ENCODE measurements at places on chromosomes 2 and 18. TPM values are rescaled to one million over a fixed set of nuclear protein-coding genes. Genes with fewer than 3 reads are reported as not detected.

The CD302 gene
- 5.0 TPM for total RNA-seq

The KCNJ13 gene
- total RNA-seq, result 27.0 TPM

The SIX3 gene
- not detected for total RNA-seq

The GREB1L gene
- total RNA-seq, result 1.1 TPM

The HOXD10 gene
- total RNA-seq, result not detected

The HOXD13 gene
- not detected for total RNA-seq

The TNFRSF11A gene
- total RNA-seq, result 0.73 TPM

The PLGLB2 gene
- total RNA-seq, result 1.9 TPM

The GPR39 gene
- 0.33 TPM for total RNA-seq

The GKN1 gene
- total RNA-seq, result not detected

The CHST10 gene
- total RNA-seq, result 11.0 TPM

The SATB2 gene
- total RNA-seq, result 5.9 TPM

The ATOH8 gene
- 2.4 TPM for total RNA-seq

The MAP3K19 gene
- not detected for total RNA-seq

The ARL4C gene
- total RNA-seq, result 11.9 TPM

The DYSF gene
- total RNA-seq, result 0.34 TPM

The DSG1 gene
- not detected for total RNA-seq

The COL3A1 gene
- 1.00 TPM for total RNA-seq

The C2orf15 gene
- total RNA-seq, result 0.34 TPM

The ICOS gene
- 0.36 TPM for total RNA-seq

The SULT6B1 gene
- not detected for total RNA-seq

The NT5C1B gene
- total RNA-seq, result not detected

The FNDC4 gene
- total RNA-seq, result 0.93 TPM

The PAIP2B gene
- 0.73 TPM for total RNA-seq

Data from melanocyte of skin (primary cell).